ENCODE measurements at places on chromosomes 4 and X.
A peak's percentile ranks its signal among the peaks of the same experiment; 100 is the strongest.

- DNase-seq: no peak
Measured at GRCh38 chrX:49884290-49884862, 5.1 kb downstream of the USP27X start.

GRCh38 chr4:26220696-26221095 is 100.1 kb upstream of the RBPJ start:
- DNase-seq: no peak

- DNase-seq: no peak
Measured at GRCh38 chr4:185941461-185941860, 127.5 kb upstream of the TLR3 start.

GRCh38 chrX:143240658-143241057 is 214.9 kb downstream of the SPANXN4 start:
- no peak for DNase-seq

- no peak for DNase-seq
Measured at GRCh38 chr4:110878413-110878812, 255.5 kb upstream of the PITX2 start.

- DNase-seq: peak; percentile 2
Measured at GRCh38 chrX:48083212-48083611, 11.8 kb upstream of the ZNF630 start.

DNA sequence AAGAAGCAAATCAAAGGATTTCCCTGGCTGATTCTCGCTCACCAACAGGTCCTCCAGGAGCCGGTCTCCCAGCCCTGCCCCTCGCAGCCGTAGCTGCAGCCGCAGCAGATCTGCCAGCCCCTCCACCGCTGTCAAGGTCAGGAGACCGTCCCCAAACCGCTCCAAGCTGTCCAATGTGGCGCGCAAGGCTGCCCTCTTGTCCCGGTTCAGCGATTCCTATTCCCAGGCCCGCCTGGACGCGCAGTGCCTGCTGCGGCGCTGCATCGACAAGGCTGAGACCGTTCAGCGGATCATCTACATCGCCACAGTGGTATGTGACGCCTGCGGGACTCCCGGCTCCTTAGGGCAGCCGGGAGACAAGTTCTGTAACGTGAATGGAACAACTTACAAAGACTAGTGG is 25.6 kb downstream of the SPATA18 start:
- DNase-seq: no peak

DNA sequence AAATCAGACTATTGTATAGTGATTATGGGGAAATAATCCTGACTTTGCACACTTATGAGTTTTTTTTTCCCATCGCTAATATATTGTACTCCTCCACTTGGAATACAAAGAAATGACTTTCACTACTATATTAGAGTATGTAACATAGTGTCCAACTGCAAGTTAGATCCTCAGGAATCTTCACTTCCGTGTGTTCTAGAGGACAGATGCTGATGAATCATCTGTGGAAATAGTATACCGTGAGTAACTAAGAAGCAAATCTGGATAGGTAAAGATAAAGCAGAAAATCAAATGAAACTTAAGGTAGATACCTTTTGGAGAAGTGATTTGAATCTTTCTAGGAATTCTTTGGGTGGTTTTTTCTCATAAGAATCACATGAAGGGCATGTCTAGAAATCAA is 8.3 kb downstream of the IL21 start:
- DNase-seq: no peak

- peak; percentile 79 for DNase-seq
Measured at GRCh38 chr4:145808021-145808650, 128.2 kb downstream of the C4orf51 start.

DNA sequence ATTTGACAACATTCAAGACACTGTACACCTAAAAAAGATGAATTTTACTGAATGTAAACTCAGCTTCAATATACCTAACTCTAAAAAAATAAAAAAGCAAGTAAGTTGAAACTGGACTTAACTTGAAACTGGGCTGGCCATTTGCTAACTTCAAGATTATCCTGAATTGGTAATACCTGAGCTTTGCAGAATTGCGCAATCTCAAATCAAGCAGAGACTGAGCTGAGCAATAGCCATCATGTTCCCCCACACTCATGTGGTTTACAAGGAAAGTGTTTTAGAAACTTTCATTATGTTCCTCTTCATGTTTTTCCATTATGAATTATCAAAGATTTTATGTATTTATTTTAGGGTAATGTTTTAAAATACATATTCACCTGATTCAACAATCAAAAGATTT is 38.7 kb downstream of the ANXA5 start:
- no peak for DNase-seq

- DNase-seq: no peak
Measured at GRCh38 chrX:140710710-140711109, 1.2 kb downstream of the LINC00632 start.

- DNase-seq: no peak
Measured at GRCh38 chrX:20743046-20743445, 476.3 kb upstream of the RPS6KA3 start.

DNA sequence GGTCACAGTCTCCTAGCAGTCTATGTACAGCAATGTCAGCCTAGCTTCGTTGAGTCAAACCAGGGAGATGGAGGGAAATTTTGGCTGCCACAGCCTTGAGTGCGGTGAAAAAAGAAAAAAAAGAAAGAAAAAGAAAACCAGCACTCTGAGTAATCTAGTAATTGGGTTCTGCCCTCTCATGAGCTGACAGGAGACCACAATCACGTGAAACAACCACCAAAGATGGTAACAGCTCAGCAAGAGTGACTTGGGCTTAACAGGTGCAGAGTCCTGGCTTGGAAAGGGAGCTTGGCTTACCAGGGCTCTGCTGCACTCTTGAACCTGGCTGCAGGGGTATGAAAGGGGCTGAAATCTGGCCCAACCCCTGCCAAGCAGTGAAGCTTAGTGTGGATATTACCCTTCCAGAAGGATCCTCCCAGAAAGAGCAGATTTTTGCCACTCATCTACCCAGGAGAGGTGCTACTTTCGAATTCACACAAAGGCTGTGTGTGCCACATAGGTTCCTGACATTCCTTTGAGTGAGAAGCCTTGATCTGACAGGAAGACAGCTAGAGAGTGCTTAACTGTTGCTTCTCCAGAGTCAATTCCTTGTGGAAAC is 350.3 kb downstream of the PTTG2 start:
- DNase-seq: no peak

DNA sequence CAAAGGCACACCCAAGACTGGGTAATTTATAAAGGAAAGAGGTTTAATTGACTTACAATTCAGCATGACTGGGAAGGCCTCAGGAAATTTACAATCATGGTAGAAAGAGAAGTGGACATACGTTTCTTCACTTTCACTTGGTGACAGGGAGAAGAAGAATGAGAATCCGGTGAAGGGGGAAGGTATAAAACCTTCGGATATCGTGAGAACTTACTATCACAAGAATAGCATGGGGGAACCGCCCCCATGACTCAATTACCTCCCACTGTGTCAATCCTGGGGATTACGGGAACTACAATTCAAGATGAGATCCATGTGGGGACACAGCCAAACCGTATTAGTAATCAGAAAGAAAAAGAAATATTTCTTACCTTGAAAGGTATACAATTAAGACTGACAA is 782.9 kb upstream of the HS3ST1 start:
- DNase-seq: no peak

DNA sequence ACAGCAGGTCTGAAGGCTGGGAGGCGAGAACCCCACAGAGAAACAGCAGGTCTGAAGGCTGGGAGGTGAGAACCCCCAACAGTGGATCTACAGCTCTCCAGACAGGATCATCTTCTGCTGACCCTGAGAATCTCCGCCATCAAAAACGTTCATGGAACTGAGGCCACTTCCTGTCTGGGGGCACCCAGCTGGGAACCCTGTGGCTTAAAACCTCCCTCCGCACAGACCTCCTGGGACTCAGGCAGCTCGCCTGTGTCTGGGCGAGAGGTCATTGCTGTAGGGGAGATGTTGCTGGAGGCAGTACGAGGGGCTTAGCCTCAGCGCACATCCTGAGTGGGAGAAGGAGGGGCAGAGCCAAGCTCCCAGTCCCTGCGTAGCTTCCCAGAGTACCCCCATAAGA is 15.1 kb upstream of the CLDN24 start:
- no peak for DNase-seq

DNA sequence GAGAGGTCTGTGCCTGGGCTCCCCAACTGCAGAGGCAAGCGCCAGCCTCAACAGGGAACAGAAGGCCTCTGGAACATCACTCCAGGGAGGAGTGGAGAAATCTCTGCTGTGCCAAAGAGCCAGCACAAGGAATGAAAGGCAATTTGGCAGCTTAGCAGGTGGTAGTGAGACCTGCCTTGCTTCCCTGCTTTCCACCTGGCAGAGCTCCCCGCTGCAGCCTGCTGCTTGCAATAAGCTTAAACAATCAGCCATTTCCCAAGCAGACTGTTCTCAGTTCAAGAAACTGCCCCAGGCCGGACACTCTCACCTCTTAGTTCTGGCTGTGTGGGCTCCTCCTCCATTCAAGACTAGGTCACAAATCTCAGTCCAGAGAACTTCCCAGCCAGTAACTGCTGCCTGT is 370.6 kb downstream of the MAGEB5 start:
- no peak for DNase-seq

- no peak for DNase-seq
Measured at GRCh38 chr4:147940171-147940570, 208.3 kb downstream of the ARHGAP10 start.

DNA sequence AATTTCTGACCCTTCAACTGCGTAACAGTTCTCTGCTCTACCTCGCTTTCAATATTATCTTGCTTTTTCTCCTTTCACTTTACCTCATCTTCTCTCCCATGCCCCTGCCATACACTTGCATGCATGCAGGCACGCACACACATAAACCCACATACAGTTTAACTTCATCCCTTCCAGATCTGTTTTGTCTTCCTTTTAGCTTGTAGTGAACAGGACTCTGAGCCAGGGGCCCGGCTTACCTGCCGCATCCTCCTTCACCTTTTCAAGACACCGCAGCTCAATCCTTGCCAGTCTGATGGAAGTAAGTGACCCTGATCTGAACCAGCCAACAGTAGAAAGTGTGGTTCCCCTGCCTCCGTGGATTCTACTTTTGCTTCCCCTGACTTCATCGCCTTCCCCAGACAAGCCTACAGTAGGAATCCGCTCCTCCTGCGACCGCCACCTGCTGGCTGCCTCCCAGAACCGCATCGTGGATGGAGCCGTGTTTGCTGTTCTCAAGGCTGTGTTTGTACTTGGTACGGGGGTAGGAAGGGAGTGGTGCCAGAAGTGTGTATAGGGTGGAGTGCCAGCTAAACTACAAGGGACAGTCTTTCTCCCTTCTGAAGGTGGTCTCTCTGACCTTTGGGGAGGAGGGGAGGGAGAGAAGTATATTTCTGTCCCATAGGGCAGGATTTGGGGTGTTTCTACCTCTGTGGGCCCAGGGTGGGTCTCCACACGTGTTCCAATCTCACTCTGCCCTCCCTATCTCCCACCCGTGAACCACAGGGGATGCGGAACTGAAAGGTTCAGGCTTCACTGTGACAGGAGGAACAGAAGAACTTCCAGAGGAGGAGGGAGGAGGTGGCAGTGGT is 10.7 kb downstream of the MED12 start:
- DNase-seq: no peak

- peak; percentile 44 for DNase-seq
Measured at GRCh38 chrX:11341274-11342201, 48.3 kb downstream of the AMELX start.

DNA sequence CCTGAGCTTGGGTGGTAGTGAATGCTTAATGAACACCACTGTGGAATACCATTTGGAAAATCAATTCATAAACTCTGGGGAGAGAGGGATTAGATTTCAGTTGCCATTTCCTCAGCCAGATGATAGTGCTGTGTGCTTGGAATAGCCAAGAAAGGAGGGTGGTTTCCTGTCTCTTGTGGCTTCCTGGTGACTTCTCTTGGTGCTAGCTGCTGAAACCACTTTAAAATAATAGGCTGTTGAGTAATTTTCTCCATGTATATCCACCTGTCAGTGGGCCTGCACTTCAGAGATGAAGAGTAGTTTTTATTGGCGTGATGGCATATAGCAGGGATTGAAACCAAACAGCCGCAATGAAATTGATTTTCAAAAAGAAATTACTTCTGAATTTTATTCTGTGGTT is 11.8 kb downstream of the EDA start:
- no peak for DNase-seq

GRCh38 chrX:106919932-106920452 is at the start of gene CLDN2:
Gene CLDN2 (plus strand): TSS chrX:106920402. CDS start chrX:106928229, 7,827 bp downstream.
- DNase-seq: no peak

DNA sequence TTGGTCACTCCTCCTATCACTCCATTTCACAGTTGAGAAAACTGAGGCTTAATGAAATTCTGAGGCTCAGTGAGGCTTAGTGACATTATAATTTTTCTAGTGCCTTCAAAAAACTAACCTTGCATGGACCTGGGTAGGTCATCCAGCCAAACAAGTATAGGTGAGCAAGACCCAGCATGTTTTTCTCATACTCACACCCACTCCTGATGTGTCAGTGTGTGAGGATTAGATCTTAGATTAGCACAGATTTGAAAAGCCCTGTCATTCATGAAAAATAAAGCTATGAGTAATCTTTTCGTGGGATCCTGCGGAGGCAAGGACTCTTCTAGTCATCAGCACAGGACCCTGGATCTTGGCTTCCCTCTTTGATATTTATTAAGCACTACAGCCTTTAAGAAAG is 146.7 kb downstream of the CHIC2 start:
- DNase-seq: no peak

DNA sequence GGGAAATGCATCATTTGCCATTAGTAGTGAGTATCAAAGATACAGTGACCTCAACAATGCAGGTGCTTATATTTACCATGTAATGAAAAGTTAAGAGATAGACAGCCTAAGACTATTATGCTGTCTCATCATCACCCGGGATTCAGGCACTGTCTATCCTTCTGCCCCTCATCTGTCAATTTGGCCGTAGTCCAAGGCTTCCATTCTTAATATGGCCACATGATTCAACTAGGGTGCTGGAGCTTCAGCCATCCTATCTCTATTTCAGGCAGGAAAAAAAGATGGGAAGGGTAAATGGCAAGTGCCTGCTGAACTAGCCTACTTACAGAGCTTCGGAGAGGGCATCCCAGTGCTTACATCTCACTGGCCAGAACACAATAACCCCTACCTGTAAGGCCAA is 196.7 kb upstream of the LNX1 start:
- no peak for DNase-seq

- DNase-seq: no peak
Measured at GRCh38 chr4:102734591-102735385, 26.0 kb downstream of the MANBA start.

- no peak for DNase-seq
Measured at GRCh38 chrX:115366535-115366934, 77.0 kb downstream of the LUZP4 start.
